Naive thymus-derived CD8-positive, alpha-beta T cell (primary cell): ENCODE measurements at places on chromosomes 2 and 18. TPM values are rescaled to one million over a fixed set of nuclear protein-coding genes. Genes with fewer than 3 reads are reported as not detected.

CHRND gene
- total RNA-seq = not detected

RUFY4 gene
- total RNA-seq = 0.16 TPM

GRCh38 chr18:59917422-59917821 lies 17.6 kb downstream of the PMAIP1 start:
- H3K27ac ChIP-seq = peak overlapping the region; percentile 53
- H3K4me1 ChIP-seq = peaks cover 27% of the 10 kb centered on the region
- no peaks in the 10 kb centered on the region for H3K36me3 ChIP-seq
- DNase-seq = no peak
- H3K4me3 ChIP-seq = no peak overlapping the region

DNA sequence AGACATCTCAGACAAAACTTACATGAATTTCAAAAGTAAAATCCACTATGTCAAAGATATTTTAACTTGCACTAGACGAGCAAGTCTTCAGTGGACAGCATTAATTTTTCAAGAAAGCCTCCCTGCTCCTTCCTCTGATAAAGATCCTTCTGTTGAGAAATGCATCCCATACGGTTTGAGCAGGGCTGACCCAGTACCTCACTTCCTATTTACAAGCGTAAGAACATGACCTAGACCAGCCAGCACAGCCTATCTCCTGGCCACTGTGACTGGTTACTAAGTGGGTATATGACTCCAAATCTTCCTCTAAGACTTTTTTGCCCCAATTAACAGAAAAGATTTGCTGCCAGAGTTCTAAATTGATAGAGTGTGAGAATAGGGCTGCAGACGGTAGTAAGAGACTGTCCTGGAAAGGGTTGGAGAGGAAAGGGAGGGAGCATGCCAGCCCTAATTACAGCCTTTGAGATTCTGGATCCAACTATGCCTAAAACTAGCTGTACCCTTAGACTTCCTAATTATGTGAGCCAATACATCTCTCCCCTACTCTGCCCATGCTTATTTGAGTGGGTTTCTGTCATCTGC lies 108.4 kb downstream of the PRELID3A start:
- DNase-seq = no peak
- H3K27me3 ChIP-seq = no peaks in the 10 kb centered on the region
- H3K36me3 ChIP-seq = no peaks in the 10 kb centered on the region
- H3K4me3 ChIP-seq = no peak overlapping the region
- H3K4me1 ChIP-seq = no peaks in the 10 kb centered on the region

- no peaks in the 10 kb centered on the region for H3K27me3 ChIP-seq
- H3K27ac ChIP-seq = peak overlapping the region; percentile 23
- H3K4me3 ChIP-seq = peak overlapping the region; percentile 53
Measured at GRCh38 chr2:40488927-40489677, 37.2 kb upstream of the SLC8A1 start.
